NCI-H510A (cell line): ENCODE measurements at places on chromosomes 16 and 17.

- DNase-seq: no peak
These were observed 415.0 kb downstream of the CA10 start for GRCh38 chr17:51743477-51743876.

GRCh38 chr17:34598161-34598776 lies 18.9 kb downstream of the TMEM132E start:
- no peak for DNase-seq

DNA sequence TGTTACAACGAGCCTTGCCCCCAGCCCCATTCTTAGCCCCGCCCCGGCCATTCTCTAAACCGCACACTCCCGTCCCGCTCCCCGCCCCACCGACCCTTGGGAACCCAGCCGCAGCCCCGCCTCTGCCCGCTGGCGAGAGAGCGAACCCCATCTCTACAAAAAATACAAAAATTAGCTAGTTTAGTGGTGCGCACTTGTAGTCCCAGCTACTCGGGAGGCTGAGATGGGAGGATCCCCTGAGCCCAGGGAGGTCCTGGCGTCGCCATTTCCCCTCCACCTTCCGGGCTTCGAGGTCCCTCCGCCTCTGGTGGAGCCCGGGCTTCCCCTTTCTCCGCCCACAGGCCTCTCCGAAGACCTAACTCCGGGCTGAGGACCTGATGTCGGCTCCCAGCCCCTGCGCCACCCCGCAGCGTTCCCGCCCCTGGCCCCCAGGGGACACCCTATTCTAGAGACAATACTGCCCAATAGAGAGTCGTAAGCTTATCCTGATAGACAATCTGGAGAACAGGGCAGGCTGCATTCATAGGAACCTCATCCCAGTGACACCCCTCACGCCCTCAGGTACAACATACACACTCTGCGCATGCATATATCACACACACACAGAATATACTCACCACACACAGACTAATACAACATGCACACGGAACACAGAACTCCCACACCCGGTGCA lies 480 bp upstream of the PROCA1 start:
- no peak for DNase-seq

GRCh38 chr17:3879186-3879585 lies 13.7 kb downstream of the CAMKK1 start:
- DNase-seq: peak; percentile 34

DNA sequence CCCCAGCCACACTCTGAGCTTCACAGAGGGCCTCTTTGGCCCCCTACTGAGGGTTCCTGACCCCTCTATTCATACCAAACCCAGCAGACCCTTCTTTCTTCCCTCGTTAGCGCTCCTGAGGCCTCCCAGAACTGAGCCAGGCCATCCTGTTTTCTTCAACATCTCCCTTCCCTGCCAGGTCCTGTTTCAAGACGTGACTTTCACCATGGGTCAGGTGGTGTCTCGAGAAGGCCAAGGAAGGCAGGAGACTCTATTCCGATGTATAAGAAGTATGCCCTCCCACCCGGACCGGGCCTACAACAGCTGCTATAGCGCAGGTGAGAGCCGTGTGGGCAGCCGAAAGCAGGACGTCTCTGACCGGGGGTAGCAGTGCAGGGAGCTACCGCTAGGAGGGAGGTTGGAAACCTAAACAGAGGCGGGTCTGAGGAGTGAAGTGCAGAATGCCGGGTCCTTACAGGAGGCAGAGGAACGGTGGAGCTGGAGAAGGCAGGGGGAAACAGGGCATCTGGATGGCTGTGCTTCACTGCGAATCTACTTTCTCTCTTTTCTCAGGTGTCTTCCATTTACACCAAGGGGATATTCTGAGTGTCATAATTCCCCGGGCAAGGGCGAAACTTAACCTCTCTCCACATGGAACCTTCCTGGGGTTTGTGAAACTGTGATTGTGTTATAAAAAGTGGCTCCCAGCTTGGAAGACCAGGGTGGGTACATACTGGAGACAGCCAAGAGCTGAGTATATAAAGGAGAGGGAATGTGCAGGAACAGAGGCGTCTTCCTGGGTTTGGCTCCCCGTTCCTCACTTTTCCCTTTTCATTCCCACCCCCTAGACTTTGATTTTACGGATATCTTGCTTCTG lies 1.3 kb upstream of the SENP3 start:
- peak; percentile 56 for DNase-seq

- DNase-seq: no peak
These were observed 58.5 kb downstream of the BAHCC1 start for GRCh38 chr17:81453712-81454111.

DNA sequence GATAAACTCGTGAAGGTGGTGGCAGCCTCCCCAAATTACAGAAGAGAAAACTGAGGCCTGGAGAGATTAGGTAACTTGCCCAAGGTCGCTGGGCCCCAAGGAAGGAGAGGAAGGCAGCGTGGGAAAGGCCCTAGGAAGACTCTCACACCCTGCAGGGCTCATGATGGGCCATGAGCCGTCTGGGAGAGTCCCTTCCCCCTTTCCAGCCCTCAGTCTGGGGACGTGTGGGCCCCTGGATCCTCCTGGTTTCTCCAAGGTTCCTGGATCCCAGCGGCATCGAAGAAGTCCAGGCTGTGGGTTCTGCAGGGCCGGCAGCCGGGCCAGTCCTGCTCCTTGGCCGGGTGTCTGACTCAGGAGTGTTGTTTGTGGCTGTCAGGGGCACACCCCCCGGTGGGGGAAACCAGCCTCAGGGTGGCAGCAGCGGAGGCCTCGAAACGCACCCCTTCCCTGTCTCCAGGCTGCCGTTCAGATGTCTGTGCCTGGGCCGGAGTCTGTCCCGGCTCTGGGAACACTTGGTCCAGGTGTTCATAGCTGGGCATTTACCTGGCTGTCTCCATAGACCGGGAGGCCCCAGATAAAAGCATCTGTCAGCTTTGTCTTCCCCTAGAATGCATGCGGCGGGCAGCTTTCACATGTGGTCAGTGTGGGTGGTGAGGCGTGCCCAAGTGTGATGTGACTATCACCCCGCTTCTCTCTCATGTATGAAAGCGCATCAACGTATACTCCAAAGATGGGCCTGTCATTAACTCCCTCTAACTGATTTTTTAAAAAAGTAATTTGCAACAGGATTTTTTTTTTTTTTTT lies 3.7 kb upstream of the RAP1GAP2 start:
- DNase-seq: no peak

DNA sequence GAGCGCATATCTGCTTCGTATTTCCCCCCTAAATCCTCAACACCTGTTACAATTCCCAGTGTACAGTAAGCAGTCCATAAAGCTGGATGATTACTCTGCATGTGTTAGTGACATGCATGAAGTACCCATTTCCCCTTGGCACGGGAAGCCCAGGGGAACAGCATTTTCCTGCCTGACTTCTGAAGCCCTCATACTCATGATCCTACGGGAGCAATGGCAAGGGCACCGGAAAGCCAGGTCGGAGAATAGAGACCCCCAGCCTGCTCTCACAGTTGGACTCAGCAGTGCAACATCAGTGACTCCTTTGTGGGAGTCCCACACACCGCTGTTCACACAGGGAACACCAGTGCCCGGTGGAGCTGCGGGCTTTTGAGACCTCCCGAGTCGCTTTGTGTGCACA lies 336.9 kb downstream of the CDH13 start:
- DNase-seq: no peak

DNA sequence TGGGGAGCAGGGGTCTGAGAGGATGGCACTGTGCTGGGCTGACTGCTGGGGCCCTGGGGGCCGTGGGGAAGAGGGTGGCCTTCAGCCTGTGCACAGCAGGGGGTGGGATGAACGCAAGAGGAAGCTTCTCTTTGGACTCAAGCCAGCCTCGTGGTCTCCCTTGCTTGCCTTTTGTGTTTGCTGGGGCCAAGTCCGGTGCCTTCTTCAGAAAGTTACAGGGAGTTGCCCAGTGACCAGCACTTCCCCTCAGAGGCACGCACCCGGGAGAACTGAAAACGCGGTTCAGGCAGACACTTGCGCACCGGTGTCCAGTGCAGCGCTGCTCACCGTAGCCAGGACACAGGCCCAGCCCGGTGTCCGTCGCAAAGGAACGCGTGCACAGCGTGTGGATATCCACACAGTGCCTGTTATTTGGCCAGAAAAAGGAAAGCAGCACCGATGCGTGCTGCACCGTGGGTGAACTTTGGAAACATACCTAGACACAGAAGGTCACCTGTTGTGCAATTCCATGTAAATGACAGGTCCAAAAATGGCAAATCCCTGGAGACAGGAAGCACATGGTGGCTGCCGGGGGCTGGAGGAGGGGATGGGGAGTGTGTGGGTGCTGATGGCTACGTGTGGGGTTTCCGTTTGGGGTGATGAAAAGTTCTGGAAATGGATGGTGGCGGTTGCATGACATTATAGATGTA lies 29.4 kb upstream of the NUDT16L1 start:
- DNase-seq: no peak

GRCh38 chr16:31365131-31365865 lies 10.3 kb downstream of the ITGAX start:
- no peak for DNase-seq

- DNase-seq: no peak
These were observed 80.7 kb downstream of the SNX29 start for GRCh38 chr16:12057266-12057665.

DNA sequence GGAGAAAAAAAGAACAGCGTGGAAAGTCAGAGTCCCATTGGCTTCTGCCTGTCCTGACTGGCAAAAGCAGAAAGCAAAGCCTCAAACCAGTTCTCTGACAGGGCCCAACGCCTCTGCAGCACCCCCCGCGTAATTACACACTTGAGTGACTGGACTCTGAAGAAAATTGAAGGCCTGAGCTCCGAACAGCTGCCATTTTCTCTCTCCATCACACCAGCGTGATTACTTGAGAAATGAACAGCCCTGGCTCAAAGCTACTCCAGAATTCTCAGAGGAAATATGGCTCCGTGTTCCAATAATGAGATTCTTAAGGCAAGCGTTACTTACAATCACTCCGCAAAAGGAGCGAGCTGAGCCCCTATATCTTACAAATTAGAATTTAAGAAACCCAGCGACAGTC lies 142.7 kb upstream of the C17orf78 start:
- DNase-seq: no peak

DNA sequence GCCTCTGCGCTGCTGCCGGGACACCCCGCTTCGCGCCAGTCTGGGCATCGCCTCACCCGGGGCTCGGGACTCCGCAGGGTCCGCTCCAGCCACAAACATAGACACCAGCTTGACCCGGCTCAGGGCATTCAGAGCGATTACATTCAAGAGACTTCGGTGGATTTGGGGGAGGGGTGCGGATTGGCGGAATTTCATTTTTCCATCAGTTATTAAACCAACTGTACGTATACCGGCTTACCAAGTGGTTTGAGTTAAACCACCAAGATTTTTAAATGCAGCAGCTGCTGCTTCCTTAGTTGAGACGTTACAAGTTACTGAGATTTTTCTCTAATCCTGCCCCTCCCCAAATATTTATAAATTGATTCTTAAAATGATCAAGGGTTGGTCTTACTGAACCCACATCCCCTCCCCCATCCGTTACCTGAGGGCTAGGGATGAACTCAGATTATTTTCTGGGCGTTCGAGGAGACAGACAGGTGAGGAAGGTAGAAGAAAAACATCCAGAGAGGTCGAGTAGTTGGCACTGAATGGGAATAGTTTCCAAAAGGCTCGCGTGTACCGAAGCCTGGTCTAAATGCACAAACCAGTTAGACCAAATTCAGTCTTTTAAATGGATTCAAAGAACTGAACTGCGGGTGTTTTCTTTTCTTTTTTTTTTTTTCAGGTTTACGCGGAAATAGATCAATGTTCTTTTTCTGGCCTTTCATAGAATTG lies 1.5 kb downstream of the CRHR1 start:
- DNase-seq: no peak

DNA sequence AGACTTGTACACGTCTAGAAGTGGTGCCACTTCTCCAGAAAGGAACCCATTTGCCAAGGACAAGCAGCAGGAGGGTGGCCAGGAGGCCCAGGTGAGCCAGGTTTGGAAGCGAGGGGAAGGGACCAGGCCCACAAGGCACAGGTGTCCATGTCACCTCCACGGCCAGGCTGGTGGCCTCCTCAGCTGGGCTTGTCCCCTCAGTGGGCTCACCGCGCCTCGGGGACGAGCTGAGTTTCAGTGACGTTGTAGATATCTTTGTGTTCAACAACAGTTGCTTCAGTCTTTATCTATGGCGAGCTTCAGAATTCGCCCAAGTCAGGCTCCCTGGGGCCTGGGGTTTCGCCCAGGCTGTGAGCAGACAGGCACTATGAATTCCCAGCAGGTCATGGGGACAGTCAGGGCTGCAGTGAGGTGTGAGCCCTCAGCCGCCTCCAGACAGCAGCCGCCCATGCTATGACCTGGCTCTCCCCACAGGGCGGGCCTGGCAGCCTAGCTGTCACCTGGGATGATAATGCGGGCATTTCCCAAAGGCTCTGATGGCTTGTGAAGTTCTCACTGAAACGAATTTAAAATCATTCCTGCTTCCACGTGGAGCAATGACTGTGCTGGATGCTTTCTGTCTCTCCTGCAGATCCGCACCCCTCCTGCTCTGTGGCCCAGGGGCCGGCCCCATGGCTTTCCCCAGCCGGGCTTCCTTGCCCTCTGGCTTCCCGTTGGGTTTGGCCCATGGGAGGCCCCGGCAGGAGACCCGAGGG lies 89.5 kb downstream of the MRC2 start:
- no peak for DNase-seq

- peak; percentile 12 for DNase-seq
These were observed 7.8 kb upstream of the RNASEK start for GRCh38 chr17:7004398-7005253.

GRCh38 chr17:152860-153420 lies 15.6 kb downstream of the SCGB1C2 start:
- DNase-seq: no peak

DNA sequence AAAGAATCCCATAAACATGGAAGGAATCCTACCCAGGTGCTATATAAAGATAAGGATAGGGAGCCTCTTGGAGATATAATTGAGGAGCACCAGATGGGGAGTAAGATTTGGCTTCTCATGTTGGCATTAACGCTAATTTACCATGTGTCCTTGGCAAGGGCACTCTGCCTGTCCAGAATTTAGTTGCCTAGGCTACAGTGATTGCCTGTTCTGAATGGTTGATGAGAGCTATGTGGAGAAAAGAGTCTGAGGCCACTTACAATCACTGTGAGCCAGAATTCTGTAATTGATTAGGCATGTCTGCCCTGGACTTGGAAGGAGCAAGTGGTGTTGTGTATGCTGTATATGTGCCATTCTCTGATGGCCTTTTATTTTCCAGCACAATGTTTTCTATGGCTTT lies 1101.2 kb upstream of the RBFOX1 start:
- no peak for DNase-seq

DNA sequence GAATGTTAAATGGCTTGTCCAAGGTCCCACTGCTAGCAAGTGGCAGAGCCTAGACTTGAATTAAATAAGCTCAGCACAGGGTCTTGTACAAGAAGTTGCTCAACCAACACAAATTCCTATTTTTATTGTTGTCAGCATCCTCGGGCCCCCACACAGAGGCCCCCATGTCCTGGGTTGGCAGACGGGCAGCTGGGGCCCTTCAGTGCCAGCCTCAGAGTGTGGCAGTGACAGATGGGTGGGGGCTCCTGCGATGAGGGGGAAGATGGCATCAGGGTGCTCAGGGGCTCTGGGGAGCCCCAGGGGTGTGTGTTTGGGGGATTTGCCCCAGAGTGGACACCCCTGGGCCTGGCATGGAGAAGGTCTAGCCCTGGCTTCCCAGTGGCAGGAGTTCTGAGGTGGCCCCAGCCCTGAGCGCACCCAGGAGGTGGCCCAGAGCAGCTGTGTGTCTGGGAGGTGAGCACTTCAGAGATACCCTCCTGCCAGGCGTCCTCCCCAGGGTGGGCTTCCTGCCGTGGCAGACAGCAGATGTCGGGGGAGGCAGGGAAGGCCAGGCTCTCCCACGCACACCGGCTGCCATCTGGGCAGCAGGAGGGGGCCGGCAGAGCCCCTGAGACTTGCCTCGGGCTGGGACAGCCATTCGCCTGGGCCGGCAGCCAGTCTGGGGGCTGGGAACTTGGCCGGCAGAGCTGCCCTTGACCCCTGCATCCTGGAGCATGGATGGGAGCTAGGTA lies 150.8 kb downstream of the C16orf78 start:
- DNase-seq: no peak

- DNase-seq: no peak
These were observed 69.4 kb upstream of the SMIM36 start for GRCh38 chr17:55580596-55581133.
